ENCODE measurements at places on chromosomes 2 and 18.

DNA sequence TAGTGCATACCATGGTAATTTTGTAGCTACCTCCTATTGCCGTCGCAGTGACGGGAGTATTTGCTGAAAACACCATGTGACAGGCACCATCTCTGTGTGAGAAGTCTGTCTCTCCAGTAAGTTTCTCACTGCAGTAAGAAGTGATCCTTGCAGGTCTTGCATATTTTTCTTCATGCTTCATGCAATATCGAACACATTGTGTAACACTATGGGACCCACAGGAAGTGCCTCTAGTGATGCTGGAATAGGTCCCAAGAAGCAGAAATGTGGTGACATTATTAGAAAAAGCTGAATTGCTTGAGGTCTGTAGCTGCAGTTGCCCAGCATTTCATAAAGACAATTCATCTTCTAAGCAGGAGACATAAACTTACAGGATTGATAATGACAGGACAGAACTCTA lies 167.6 kb downstream of the DCDC2C start:
- DNase-seq = peak; percentile 44

DNA sequence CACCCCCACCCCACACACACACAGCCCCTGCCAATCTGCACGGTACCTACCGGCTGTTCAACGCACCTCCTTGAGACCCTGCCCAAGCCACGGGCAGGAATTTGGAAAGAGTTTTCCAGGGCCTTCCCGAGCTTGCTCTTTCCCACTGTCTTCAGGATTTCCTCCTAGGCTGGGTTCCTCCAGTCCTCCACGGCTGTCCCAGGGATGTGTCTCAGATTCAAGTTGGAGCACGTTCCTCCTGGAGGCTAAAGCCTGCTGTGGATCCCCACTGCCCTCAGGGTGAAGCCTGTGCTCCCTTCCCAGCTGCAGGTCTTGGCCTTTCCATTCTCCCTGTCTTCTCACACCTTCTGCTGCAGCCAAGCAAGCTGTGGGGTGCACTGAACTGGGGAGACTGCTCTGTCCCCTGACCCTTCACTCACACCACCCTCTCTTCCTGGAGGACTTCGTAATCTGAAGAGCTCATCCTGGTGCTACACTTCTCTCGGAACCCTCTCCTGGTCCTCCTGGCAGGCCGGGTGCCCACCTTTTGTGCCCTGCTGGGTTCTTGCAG lies 54.9 kb upstream of the HS6ST1 start:
- no peak for DNase-seq

DNA sequence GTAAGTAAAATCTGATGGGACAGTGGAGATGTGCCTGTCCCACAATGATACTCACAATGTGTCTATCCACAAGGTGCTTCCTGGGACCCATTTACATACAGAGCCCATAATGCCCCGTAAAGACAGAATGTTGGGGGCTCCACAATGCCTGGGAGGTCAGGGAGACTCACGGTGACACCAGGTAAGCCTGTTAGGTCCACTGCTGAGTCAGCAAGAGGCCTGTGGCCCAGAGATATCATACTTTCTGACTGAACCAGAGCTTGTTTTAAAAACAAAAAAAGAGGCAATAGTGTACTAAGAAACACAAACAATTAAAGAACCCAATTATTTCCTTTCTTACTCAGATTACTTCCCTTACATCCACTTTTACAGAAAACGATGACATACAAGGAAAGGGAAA lies 771.1 kb upstream of the ID2 start:
- no peak for DNase-seq

- DNase-seq = no peak
Observed at GRCh38 chr2:59887366-59887765, 666.1 kb downstream of the BCL11A start.

- DNase-seq = no peak
Observed at GRCh38 chr2:145749556-145749955, 1229.6 kb upstream of the ZEB2 start.

DNA sequence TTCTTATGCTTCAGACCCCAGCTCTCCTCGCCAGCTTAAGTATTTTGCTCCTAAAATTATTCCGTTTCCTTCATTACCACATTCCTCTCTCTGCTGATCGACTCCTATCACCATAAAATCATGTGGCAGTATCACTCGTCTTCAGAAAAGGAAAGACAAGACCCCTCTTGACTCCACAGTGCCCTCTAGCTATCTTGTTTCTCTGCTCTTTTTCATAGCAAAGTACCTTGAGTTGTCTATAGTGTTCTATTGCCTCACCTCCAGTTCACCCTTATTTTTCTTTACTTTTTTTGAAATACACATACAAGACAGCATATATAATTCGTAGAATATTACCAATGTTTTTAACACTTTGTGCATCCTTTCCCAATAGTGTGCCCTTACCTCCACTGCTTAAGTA lies 273.2 kb upstream of the SIX3 start:
- DNase-seq = no peak

- no peak for DNase-seq
Observed at GRCh38 chr18:3985664-3986063, 469.4 kb downstream of the DLGAP1 start.

DNA sequence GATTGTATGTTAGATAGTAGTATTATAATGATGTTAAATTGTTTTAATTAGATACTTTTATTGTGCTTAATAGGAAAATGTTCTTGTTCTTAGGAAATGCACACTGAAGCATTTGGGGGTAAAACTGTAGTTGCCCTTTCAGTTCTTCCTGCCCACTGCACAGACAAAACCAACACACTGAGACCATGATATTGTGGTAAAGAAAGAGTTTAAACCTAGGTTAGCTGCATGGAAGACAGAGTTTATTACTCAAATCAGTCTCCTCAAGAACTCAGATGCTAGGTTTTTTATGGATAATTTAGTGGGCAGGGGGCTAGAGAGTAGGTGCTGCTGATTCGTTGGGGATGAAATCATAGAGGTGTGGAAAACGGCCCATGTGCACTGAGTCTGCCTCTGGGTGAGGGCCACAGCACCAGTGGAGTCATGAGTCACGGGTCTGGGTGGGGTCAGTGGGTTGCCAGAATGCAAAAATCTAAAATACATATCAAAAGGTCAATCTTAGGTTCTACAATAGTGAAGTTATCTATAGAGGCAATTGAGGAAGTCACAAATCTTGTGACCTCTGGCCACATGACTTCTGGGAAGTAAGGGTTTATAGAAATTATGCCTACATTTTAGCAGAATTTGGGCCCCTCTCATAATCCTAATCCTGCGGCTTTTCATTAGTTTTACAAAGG lies 283.4 kb upstream of the FBXO11 start:
- peak; percentile 64 for DNase-seq

GRCh38 chr2:66832646-66833435 lies 397.9 kb downstream of the MEIS1 start:
- no peak for DNase-seq

- no peak for DNase-seq
Observed at GRCh38 chr2:178455947-178456346, 4.8 kb downstream of the PJVK start.

DNA sequence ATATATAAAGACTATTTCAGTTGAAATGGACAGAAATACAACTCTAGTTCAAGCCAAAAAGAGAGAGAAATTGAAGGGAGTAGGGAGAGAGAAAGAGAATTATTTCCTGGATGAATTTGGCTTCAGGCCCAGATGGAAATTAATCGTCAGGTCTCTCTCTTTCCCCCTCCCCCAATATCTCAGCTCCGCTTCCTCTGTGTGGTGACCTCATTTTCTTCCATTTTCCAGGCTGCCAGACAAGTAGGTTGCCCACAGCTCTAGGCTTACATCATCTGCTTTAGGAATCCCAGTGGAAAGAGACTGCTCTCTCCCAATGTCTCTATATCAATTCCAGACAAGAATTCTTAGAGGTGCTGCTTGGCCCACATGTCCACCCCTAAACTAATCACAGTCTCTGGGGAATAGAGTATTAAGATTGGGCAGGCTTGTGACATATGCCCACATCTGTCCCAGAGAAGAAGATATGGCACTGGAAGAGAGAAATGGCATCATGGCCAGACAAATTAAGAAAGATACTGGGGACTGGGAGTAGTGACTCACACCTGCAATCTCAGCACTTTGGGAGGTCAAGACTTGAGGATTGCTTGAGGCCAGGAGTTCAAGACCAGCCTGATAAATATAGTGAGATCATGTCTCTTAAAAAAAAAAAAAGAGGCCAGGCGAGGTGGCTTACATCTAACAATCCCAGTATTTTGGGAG lies 37.2 kb upstream of the CFAP36 start:
- no peak for DNase-seq

GRCh38 chr2:202317080-202317857 lies 51.7 kb downstream of the NOP58 start:
- no peak for DNase-seq

DNA sequence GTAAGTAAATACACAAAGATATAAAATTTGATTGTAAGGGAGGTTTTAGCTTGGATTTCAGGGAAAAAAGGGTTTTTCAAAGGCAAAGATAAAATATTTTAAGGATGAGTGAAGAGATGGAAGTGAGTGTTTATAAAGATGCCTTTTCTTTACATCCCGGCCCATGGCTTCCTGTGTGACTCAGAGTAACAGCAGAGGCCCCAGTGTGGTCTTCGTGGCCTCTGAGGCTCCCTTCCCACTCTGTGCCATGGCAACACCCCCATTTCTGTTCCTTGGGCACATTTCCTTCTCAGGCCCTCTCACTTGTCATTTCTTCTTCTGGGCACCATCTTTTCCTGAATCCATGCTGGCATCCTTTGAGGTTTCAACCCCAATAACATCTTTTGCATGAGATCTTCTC lies 92.6 kb upstream of the TMEM18 start:
- DNase-seq = peak; percentile 82

- DNase-seq = no peak
Observed at GRCh38 chr2:180571559-180571958, 408.8 kb upstream of the UBE2E3 start.

- DNase-seq = no peak
Observed at GRCh38 chr2:84808279-84808678, 72.6 kb downstream of the TRABD2A start.

GRCh38 chr2:241851325-241852115 lies 7.2 kb downstream of the PDCD1 start:
- DNase-seq = no peak

DNA sequence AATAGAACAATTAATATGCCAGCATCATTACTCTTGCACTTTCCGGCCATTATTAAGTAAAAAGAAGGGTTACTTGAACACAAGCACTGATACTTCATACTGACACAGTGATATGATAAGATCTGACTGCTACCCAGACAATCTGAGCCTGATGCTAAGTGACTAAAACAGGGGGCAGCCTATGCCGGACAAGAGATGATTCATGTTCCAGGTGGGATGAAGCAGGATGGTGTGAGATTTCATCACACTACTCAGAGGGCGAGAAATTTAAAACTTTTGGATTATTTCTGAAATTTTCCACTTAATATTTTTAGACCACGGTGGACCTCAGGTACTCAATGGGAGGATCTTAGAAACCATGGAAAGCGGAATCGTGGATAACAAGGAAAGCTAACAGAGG lies 61.7 kb downstream of the LIPG start:
- no peak for DNase-seq

GRCh38 chr2:153509133-153509532 lies 30.6 kb upstream of the RPRM start:
- no peak for DNase-seq

GRCh38 chr2:240935103-240935876 lies 29.2 kb downstream of the CROCC2 start:
- no peak for DNase-seq

GRCh38 chr2:527581-527980 lies 149.6 kb downstream of the TMEM18 start:
- no peak for DNase-seq

DNA sequence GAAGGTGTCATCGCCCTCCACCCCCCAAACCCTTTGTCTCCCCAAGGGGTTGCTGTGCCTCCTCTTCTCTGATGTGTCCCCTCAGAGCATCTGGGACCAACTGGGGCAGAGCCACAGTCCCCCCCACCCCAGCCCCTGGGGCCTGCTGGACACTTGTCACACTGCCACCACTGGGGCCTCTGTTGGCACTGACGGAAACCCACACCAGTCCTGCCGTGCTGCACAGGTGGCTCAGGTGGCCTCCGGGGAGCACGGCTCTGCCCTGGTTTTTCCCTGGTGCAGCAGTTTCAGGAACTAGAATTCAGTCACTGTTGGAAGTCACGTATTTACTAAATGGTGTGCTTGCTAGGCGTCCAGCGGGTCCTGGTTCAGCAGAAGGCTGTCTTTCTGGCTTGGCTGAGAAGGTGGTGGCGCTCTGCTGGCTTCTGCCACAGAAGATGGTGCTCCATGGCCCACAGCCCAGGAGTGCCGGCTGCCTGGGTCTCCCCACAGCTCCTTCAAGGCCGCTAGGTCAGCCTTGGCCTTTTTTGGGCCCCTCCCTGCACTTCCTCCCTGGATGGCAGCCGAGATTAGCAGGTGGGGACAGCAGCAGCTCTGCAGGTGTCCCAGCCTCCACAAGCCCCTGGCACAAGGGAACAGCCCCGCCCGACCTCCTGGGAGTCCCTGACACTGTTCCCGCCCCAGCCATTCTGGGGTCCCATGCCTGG lies 18.6 kb upstream of the KLHL30 start:
- no peak for DNase-seq

GRCh38 chr2:196376984-196377877 lies 205.9 kb upstream of the STK17B start:
- DNase-seq = no peak

GRCh38 chr2:59584958-59585357 lies 968.5 kb downstream of the BCL11A start:
- no peak for DNase-seq

- no peak for DNase-seq
Observed at GRCh38 chr2:200705305-200706041, 106.2 kb upstream of the BZW1 start.

GRCh38 chr18:28005164-28005563 lies 171.8 kb downstream of the CDH2 start:
- DNase-seq = no peak

Measured in MV-4-11 (cell line).